ENCODE measurements at places on chromosomes 5 and 9.

- DNase-seq: no peak
These were observed 172.1 kb downstream of the GABBR2 start for GRCh38 chr9:98536542-98537173.

DNA sequence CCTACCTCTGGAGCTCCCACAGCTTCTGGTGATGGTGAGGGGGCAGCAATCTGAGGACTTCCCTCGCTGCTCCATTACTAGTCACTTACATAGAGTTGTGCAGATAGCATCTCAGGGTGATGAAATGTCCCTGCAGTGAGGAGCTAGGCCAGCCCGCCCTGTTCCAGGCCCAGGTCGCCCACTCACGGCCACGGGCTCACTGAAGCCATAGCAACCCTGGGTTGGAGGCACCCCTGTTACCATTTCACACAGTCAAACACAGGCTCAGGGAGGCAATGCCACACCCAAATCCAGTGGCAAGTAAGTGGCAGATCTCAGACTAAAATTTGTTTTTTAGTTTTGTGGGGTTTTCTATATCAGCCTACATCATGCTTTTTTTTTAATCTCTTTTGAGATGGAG, 19.6 kb downstream of the SH2D3C start:
- DNase-seq: no peak

GRCh38 chr9:135714242-135715055, 12.5 kb downstream of the KCNT1 start:
- DNase-seq: no peak

GRCh38 chr5:94776167-94776566, 157.7 kb downstream of the SLF1 start:
- DNase-seq: no peak

DNA sequence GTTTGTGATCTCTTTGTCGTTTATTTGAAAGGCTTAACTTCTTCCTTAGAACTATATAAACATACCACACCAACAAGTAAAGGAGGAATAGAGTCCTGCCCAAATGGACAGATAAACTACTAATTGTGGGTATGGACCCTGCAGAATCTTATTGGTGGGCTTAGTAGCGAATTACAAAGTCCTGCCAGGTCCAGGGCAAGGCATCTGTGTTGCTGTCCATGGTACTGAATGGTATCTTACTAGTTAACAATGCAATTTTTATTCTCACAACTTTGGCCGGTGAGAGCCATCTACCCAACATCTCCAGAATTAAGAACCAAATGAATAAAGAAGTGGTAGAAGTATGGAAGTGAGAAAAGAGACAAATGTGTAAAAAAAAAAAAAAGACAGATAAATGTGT, 1782.4 kb upstream of the WWC1 start:
- DNase-seq: no peak

GRCh38 chr5:150149618-150150017, 6.0 kb downstream of the PDGFRB start:
- DNase-seq: no peak

DNA sequence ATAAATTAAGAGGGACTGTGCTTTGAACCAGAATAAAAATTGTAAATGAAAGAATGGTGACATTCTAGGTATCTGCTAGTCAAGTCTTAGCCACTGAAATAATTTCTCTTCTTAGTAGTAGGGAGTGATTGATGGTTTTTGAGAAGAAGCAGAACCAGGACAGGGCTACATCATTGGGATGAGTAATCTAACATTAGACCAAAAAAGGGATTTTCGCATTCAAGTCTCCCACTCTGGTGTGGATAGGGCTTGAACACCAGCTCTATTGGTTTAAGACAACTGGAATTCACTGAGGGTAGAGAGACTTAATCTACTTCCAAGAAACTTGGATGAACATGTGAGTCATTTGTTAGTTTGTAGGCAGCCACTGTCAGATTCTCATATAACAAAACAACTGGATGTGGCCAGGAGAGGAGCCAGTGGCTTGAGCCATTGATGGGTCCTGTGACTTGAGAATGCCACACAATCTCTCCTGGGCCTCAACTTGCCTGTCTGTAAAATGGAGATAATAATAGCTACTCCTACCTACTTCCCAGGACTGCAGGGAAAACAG, 16.6 kb downstream of the FAT2 start:
- no peak for DNase-seq

GRCh38 chr9:33227008-33227398, 13.0 kb upstream of the SPINK4 start:
- DNase-seq: no peak

DNA sequence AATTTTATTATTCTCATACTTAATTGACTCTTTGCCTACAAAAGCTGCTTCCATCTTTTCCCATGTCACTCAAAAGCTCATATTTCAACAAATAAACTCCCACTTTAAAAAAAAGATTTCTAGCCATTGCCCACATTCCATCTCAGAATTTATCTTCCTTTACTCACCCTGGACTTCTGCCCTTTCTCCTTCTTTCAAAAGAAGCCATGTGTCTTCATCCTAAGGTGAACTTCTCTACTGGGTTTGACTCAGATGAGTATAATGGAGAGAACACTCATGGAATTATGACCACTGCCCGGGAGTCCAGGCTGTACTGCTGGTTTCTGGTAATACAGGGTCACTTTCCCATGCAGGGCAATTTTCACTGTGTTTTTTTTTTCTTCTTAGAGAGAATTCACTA, 548.5 kb upstream of the ZNF462 start:
- no peak for DNase-seq

- no peak for DNase-seq
These were observed 92.1 kb downstream of the PIP5K1B start for GRCh38 chr9:68797116-68797515.
